ENCODE measurements at places on chromosomes 6 and 20. TPM values are rescaled to one million over a fixed set of nuclear protein-coding genes. Genes with fewer than 3 reads are reported as not detected.

GRCh38 chr6:140271759-140272377 is 897.4 kb upstream of the CITED2 start:
- H3K4me3 ChIP-seq: no peak overlapping the region
- no peak for DNase-seq
- peaks cover 4% of the 10 kb centered on the region for H3K36me3 ChIP-seq
- H3K4me1 ChIP-seq: peaks cover 12% of the 10 kb centered on the region
- H3K27ac ChIP-seq: peak overlapping the region; percentile 7
- no peaks in the 10 kb centered on the region for H3K27me3 ChIP-seq

- H3K27ac ChIP-seq: no peak overlapping the region
- H3K27me3 ChIP-seq: no peaks in the 10 kb centered on the region
- DNase-seq: no peak
- H3K4me3 ChIP-seq: no peak overlapping the region
- no peaks in the 10 kb centered on the region for H3K4me1 ChIP-seq
- H3K36me3 ChIP-seq: peaks cover 54% of the 10 kb centered on the region
Observed at GRCh38 chr6:149636124-149636523, 12.4 kb downstream of the KATNA1 start.

DNA sequence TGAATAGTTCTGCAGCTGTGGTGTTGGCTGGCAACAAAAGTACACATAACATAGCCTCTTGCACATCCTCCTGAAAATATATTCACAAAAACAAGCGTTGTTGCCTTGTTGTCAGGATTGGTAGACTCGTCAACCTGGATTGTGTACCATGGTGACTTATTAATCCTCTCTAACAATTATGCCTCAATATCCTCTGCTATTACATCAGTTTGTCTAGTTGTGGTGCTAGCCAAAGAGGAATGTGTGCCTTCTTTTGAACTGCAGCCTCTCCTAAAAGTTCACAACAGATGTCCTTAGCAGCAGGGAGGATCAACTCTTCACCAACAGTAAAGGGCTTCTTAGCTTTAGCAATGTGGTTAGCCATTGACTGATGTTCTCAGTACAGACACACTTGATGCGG is 3.6 kb upstream of the SF3B5 start:
- no peak overlapping the region for H3K4me3 ChIP-seq
- H3K36me3 ChIP-seq: no peaks in the 10 kb centered on the region
- H3K27me3 ChIP-seq: no peaks in the 10 kb centered on the region
- H3K4me1 ChIP-seq: peaks cover 19% of the 10 kb centered on the region
- no peak overlapping the region for H3K27ac ChIP-seq
- DNase-seq: no peak

DNA sequence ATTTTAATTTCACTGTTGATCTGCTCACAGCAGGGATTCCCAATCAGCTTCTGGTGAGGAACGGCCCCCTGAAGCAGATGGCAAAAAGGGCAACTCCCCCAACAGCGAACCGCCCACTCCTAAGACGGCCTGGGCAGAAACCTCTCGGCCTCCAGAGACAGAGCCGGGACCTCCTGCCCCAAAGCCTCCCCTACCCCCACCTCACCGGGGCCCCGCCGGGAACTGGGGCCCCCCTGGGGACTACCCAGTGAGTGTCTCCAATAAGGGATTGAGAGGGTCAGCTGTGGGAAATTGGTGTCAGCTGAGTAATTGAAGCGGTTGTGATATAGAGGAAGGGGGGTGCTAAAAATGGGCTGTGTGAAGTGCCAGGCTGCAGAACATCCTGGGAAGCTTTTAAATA is 6.4 kb downstream of the PRRC2A start:
- H3K4me1 ChIP-seq: peaks cover 11% of the 10 kb centered on the region
- H3K4me3 ChIP-seq: no peak overlapping the region
- no peaks in the 10 kb centered on the region for H3K27me3 ChIP-seq
- H3K27ac ChIP-seq: no peak overlapping the region
- H3K36me3 ChIP-seq: peaks cover 92% of the 10 kb centered on the region

GRCh38 chr6:101083533-101084175 is 202.5 kb upstream of the ASCC3 start:
- no peaks in the 10 kb centered on the region for H3K27me3 ChIP-seq
- no peak overlapping the region for H3K27ac ChIP-seq
- DNase-seq: no peak
- H3K4me1 ChIP-seq: no peaks in the 10 kb centered on the region
- H3K36me3 ChIP-seq: no peaks in the 10 kb centered on the region

DNA sequence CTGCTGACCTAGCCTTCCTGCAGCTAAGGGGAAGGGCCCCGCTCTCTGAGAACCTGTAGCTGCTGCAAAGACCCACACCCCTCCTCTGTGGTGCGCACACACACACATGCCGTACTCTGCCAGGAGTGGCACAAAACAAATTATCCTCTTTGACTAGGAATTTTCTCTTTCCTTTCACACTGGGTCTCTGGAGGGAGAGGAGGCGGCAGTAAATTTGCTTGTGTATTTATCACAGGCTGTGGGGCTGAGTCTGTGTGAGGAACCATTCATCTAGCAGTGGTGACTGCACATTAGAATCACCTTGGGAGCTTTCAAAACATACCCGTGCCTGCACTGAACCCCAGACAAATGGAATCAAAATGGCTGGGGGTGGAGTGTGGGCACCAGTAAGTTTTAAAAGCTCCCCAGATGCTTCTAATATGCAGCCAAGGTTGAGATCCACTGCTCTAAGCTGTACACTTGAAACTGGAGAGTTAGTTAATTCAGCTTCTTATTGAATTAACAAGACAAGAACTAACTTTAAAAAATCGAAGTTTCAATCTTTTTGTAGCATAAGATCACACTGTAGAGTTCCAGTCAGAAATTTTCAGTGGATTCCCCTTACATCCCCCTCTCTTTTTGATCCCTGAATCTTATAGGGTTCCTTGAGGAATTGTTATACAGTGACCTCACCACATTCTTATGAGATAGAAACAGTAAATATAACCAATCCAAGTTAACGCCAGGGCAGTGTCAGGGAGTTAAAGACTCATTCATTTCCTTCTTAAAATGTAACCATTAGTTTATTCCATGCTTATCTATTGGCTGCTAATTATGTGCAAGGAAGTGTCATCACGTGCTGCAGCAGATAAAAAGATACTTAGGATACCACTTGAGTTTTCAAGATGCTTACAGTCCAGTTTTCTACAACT is 29.8 kb upstream of the GMDS start:
- no peaks in the 10 kb centered on the region for H3K27me3 ChIP-seq
- no peak overlapping the region for H3K4me3 ChIP-seq
- no peak overlapping the region for H3K27ac ChIP-seq
- peaks cover 34% of the 10 kb centered on the region for H3K36me3 ChIP-seq

DNA sequence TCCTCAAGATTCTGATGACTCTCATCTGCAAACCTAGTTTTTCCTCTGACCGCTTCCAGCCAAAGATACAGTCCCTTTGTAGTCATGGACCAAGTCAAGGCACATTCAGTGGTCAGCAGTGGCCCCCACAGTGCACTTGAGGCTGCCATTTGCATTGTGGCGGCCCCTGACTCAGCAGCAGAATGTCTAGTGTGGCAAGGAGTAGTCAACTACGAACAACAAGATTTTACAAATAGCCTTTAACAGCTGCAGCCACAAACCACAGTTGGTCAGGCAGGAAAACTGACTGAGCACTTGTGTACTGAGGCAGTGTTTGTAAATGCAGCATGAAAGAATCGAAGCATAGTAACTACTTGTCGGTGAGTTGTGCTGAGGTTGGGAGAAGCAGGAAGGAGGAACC is 49.6 kb downstream of the SLC2A12 start:
- H3K4me3 ChIP-seq: no peak overlapping the region
- no peaks in the 10 kb centered on the region for H3K27me3 ChIP-seq
- no peak for DNase-seq

DNA sequence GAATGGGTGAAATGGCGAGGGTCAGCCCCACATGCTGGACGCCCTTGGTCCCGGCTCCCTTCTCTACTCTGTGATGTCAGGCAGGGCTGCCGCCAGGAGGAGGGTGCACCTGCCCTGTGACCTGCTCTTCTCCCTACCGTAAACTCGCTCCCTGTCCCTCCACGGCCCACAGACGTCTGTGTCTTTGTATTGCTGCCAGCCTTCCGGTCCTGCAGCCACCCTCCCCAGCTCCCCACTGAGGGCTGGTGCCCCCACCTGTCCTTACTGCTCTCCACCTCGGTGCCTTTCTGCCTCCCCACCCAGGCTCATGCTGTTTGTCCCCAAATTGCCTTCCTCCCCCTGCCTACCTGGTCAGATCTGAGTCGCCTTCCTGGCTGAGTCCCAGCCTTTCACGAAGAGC is 4.1 kb upstream of the CCR6 start:
- no peak overlapping the region for H3K4me3 ChIP-seq
- peaks cover 3% of the 10 kb centered on the region for H3K4me1 ChIP-seq

DNA sequence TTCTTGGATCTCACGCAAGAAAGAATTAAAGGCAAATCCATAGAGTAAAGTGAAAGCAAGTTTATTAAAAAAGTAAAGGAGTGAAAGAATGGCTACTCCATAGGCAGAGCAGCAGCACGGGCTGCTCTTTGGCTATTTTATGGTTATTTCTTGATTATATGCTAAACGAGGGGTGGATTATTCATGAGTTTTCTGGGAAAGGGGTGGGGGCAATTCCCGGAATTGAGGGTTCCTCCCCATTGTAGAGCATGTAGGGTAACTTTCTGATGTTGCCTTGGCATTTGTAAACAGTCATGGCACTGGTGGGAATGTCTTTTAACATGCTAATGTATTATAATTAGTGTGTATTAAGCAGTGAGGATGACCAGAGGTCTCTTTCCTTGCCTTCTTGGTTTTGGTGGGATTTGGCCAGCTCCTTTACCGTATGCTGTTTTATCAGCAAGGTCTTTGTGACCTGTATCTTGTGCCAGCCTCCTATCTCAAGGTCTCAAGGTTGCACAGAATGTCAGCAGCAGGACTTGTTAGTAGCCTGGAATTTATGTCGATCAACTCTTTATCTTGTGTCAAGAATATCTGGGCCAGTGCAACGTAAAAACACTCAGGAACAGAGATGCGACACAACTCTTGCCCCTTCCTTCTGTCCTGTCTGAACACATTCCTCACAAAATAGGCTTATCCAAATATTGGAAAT is 931.4 kb downstream of the QKI start:
- no peak overlapping the region for H3K4me3 ChIP-seq
- peak overlapping the region; percentile 39 for H3K27ac ChIP-seq
- H3K36me3 ChIP-seq: no peaks in the 10 kb centered on the region
- no peaks in the 10 kb centered on the region for H3K27me3 ChIP-seq
- DNase-seq: no peak
- peaks cover 16% of the 10 kb centered on the region for H3K4me1 ChIP-seq

Gene ESR1
- 1.6 TPM for total RNA-seq

Gene KCNQ5
- 0.11 TPM for total RNA-seq

Gene NOL7
- 46.9 TPM for total RNA-seq

Gene MYL9
- total RNA-seq: 1,345 TPM

Gene ABRACL
- 4.3 TPM for total RNA-seq

Gene HUS1B
- total RNA-seq: not detected

Gene SLC22A16
- total RNA-seq: not detected

Gene MAPK13
- 0.33 TPM for total RNA-seq

Gene KIZ
- 42.3 TPM for total RNA-seq

Gene SUMO4
- 0.27 TPM for total RNA-seq

Gene FLRT3
- 0.05 TPM for total RNA-seq

Gene EPB41L1
- 14.6 TPM for total RNA-seq

Gene CTCFL
- not detected for total RNA-seq
